Activated CD4-positive, alpha-beta memory T cell treated with anti-CD3 and anti-CD28 coated beads for 36 hours (primary cell): ENCODE measurements at places on chromosomes 5 and 9.

DNA sequence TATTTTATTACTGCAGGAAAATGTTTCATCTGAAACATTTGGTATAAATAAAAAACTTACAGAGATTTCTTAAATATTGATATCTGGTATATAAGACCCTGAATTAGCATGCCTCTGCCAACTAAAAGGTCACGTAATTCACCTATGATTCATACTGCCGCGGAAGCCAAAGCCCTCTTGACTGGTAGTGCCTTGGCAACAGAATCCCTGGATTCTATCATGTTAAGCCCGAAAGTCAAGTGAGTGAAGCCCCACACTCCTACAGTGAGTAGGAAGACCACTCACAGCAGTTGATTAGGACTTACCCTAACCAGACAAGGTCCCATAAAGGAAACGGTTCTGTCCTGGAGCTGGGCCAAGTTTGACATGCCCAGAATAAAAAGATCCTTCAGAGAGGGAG, 175.6 kb upstream of the NREP start:
- no peak for DNase-seq

DNA sequence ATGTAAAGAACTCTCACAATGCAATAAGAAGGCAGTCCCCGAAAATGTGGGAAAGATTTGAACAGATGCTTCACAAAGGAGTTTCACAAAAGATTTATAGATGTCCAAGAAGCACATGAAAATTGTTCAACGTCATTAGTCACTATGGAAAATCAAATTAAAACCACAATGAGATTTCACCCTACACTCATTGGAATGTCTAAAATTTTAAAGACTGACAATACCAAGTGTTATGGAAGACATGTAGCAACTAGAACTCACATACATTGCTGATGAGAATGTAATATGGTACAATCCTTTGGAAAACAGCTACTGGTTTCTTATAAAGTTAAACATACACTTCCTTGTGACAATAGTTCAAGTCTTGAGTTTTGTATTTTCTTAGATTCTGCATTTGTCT, 11.0 kb upstream of the RECK start:
- DNase-seq: no peak

DNA sequence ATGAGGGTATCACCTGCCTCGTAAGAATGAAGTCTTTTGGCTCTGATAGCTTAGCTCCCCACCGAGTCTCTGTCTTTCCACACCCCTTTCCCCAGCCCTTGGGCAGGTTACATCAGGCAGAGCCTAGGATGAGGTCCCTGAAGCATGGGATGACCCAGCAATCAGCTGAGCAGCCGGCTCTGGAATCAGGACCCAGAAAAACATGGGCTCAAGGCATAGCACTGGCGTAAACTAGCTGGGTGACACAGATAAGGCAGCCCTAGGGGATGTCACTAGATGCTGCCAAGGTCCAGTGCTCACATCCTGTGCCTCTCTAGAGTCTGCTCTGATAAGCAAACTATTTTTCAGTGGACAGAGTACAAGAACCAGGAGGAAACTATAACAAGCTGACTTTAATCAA, 26.6 kb downstream of the IDNK start:
- no peak for DNase-seq

DNA sequence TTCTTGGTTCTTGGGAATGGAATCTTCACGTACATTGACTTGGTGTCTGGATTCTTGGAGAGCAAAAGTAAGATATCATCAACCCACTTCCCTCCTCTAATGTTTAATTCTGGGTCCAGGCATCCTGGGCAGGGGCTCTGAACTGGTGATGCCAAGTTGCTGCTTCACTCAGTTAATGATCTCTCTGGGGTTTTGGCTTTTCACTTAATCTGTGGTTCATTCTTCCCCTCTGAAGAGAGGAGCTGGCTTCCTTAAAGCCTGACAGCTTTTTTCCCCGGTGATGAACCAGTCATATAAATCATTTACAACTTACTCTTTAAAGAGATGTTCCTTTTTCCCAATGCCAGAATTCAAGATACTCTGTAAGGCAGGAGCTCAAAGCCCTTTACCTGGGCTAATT, 65.9 kb downstream of the ARHGAP26 start:
- DNase-seq: no peak
